ENCODE measurements at places on chromosomes 6 and 20. TPM values are rescaled to one million over a fixed set of nuclear protein-coding genes. Genes with fewer than 3 reads are reported as not detected.

Gene IRF4
- 1.0 TPM for total RNA-seq

Gene ARMH2
- not detected for total RNA-seq

Gene LTB
- not detected for total RNA-seq

Gene RWDD2A
- total RNA-seq: 1.9 TPM

Gene KHDC1L
- not detected for total RNA-seq

Gene FKBP1C
- 0.47 TPM for total RNA-seq

Gene GSTA1
- total RNA-seq: not detected

Gene SSTR4
- total RNA-seq: not detected

Gene SOX18
- total RNA-seq: 1.7 TPM

Gene TP53TG5
- total RNA-seq: not detected

- no peak for DNase-seq
These were observed 22.8 kb downstream of the VGLL2 start for GRCh38 chr6:117288083-117288715.

- DNase-seq: no peak
These were observed 92.3 kb downstream of the RFPL4B start for GRCh38 chr6:112439432-112439831.

DNA sequence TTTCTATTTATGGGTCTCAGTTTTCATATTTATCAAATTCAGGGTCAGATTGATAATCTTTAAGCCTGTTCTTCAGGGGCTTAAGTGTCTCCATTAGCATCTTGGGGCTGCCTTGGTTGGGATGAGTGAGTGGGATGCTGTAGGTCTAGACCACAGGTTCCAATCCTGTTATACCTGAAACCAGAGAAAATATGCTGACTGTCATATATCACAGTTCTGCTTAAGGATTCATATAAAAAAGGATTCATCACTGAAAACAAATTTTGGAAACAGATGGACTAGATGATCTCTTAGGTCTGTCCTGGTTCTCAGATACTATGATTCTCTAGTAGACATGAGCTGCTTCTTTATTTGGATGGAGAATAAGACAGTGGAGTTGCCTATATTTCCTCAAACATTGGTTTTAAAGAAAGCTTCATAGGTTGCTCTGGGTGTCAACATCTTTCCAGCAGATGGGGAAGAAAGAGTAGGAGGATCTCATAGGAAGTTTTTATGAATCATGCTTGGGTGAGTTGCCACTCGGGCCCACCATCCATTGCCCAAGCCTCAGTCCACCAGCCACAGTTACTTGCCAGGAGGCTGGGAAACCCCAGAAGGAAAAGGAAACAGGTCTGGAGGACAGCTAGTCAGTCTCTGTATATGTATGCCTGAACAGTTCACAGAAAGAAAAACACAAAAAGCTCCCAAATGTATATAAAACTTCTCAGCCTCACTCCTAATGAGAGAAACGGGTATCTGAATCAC, 42.9 kb upstream of the MAP7 start:
- DNase-seq: no peak

GRCh38 chr20:59784791-59785668, 148.4 kb downstream of the SYCP2 start:
- DNase-seq: no peak

DNA sequence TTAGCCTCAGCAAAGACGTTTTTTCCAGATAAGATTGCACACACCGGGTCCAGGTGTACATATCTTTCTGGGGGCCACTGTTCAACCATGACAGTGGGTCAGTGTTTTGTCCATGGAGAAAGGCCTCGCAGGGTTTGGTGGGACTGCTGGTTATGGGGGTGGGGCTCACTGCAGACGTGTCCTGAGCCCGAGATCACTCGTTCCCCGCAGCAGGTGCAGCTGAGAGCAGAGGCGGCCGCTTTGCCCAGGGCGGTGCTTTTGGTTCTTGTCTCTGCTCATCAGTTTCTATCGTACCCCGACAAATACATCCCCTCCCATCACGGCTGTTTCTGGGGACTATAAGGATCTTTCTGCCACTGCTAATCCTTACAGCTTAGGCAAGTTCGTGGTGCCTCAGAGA, 166.9 kb downstream of the CDH4 start:
- no peak for DNase-seq

DNA sequence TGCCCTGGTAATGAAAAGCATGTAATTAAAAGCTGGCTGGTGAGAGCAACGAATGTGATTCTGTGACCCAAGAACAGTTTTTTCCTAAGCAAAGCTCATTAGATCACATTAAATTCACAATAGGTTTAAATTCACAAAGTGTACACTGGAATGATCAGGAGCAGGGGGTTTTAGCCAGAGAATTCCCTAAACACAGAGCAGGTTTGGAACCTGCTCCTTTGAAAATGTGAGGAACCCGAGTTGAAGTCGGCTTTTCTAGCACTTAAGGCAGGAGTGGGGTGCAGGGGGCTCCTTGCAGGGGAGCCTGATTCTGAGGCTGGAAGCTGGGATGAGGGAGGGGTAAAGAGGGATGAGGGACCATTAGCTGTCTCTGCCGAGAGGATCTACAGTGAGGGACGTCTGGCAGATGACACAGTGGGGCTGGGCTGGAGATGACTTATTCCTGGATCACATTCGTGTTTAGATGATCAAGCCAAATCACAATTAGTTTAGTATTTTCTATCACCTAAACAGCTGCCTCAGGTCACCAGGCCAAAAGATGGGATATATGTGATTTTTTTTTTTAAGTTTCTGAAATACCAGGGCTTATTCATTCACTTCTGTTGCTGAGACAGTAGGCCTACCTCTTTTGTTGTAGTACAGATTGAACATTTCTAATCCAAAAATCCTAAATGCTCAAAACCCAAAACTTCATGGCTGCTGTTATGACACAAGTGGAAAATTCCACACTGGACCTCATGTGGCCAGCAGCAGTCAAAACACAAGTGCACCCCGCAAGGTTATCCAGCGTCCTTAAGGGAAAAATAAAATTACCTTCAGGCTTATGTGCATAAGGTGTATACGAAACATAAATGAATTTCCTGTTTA, 93.1 kb upstream of the HIVEP1 start:
- no peak for DNase-seq

DNA sequence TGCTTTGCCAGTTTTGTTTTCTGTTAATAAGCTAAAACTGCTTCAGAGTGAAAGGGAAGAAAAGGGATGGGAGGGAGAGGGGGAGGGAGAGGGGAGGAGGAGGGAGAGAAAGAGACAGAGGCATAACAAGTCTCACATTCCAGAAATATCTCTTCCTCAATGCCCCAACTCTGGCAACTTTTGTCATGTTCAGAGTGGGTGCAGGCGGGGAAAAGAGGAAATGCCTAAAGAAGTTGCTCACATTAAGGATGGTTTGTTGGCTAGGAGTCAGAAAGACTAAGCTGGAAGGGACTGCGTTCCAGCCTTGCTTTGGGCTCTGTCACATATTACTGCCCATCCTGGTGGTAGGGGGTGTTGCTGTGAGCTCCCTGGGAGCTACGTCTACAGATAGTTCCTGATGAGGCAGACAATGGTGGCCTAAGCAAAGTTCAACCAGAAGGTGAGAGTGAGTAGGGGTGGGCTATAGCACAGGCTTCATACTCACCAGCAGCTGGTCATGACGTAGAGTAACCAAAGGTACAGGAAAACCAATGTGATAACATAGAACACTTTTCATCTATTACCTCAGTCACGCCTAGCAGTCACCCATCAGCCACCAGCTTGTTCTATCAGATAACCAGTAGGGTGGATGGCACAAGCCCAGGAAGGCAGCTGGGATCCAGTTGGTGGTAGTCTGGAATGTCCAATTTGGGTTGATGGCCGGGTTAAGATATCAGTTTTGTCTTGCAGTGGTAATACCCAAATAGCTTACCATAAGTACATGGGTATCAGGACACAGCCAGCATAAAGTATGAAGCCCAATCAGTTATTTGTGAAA, 2.1 kb downstream of the TSPYL4 start:
- no peak for DNase-seq

DNA sequence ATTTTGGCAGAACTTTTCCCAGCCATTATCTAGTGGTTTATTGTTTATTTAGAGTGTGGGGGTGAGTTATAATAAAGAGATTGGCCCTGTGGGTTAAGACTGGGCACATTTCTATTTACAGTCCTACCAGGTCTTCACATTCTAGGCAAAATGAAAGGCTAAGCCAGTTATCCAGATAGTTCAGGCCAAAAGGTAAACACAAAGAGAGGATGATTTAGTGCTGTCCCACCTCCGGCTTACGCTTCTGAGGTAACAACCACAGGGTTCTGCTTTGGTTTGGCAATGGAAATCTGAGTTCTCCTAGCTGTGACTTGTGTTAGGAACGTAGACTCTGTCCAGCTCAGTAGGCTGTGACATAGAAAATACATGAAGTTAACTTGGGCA, 50.3 kb upstream of the PTPRK start:
- DNase-seq: no peak

GRCh38 chr6:163232015-163232523, 182.4 kb upstream of the QKI start:
- DNase-seq: no peak

GRCh38 chr20:33674294-33675135, at the start of gene NECAB3:
NECAB3 (minus strand) TSS chr20:33674428; CDS start chr20:33674352, 76 bp downstream.
- DNase-seq: peak; percentile 79

DNA sequence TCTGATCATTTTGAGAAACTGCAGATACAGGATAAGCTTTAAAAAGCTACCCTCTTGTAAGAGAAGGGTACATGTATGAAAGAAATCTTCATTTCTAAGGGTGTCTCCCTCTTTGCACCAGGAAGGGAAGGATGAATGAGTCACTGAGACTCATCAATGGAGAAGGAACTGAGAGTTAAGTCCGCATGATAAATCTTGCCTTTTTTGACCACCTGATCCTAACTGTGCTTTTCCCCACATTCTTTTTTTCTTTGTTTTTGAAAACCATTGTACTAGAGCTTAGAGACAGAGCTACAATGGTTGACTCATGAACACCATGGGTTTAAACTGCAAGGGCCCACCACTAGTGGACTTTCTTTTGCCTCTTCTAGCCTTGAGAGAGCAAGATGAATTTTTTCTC, 353.0 kb upstream of the RGS17 start:
- no peak for DNase-seq

DNA sequence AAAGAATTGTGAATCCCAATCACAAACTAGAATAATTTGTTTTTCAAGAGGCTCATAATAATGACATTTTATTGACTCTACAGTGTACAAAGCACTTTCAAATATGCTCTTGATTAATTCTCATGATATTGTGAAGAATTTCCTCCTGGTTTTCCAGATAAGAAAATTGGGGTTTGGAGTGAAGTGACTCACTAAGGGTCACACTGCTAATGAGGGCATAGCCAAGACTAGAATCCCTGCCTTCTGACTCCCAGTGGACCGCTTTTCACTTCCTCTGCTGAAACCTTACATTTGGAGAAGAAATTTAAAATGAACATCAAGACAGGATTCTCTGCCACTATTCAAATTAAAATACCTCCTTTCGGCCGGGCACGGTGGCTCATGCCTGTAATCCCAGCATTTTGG, 38.3 kb upstream of the LTV1 start:
- no peak for DNase-seq

DNA sequence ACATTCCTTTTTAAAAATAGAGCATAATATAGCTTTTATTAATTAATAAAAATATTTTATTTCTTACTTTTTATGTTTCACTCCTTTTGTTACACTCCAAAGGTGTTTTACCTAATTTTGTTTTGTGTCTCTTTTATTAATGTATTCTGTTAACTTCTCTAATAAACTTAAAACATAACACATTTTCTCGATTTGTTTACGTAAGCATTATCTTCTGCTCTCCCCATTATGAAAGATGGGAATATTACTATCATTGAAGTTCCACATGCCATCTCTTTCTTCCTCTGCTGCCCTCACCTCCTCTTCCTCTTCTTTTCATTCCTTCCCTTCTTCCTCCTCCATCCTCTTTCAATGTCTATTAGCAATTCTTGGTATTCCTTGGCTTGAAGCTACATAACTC, 85.0 kb upstream of the HCRTR2 start:
- DNase-seq: no peak

DNA sequence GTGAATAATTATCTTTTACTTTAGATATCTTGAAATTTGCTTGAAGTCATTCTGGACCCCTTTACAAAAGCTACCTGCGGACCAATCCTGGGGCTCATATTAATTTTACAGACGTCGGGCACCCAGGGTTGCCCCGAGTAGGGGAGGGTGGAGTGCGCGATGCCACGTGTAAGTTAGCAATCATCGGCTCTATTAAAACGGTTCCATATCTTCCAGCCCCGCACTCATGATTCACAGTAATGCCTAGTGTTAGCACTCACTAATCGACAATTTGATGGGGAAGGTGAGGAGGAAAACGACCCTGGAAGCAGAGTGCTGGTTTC, 34.9 kb upstream of the TCF21 start:
- DNase-seq: no peak

DNA sequence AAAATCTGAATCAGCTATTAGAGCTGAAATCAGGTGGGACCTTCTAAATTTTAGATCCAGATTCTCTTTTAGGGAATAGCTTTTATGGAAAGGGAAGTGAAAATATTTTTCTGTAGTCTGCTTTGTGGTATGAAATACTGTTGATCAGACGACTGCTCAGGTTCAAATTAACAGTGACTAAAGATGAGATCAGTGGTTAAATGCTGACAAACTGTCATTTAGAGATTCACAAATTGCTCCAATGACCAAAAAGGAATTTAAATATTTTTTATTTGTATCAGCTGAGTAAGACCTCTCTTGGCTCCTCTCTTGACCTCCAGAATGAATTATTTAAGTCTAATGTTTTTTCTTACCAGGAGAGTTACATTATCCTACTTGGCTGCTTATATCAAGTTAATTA, 77.3 kb downstream of the KCNQ5 start:
- DNase-seq: no peak

GRCh38 chr6:36973647-36974046, 12.3 kb downstream of the MTCH1 start:
- no peak for DNase-seq

DNA sequence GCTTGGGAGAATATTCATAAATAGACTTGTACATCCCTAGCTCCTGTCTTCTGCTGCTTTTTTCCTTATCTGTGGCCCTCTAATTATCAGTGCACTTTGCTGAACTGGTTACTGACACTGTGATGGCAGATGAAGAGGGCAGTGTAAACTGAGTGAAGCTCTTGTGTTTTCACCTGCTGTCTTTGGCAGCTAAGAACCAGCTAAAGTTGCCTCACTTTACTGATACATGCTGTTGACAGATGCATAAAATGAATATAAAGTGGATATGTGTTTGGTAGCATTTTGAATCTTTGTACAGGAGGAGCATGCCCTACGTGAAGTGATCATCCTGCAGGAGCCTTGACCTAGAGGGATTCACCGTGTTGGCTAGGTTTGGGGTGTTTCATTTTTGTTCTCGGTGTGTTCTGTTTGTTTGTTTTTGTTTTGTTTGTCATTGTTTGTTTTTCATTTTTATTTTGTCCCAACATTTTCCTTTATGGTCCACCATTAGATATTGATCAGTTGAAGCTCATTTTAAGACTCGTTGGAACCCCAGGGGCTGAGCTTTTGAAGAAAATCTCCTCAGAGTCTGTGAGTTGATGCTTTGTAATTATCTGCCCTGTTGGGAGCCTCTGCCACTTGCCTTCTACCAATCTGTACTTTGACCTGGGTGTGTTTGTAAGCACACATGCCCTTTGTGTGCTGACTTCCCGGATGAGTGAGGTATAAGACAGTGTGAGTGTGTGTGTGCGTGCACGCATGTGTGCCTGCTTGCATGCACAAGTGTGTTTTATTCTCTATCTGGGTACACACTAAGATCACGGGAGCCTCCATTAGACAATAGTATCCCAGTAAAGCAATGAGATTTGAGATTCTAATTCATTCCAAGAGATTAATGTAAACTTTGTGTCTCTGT, 34.6 kb upstream of the MAPK13 start:
- no peak for DNase-seq

- DNase-seq: no peak
These were observed 153.7 kb upstream of the PRDM1 start for GRCh38 chr6:105932440-105932839.

All from NCI-H460 (cell line).